ENCODE measurements at places on chromosomes 5 and 9.

GRCh38 chr5:93224624-93225023, 356.4 kb downstream of the NR2F1-AS1 start:
- DNase-seq, result no peak

DNA sequence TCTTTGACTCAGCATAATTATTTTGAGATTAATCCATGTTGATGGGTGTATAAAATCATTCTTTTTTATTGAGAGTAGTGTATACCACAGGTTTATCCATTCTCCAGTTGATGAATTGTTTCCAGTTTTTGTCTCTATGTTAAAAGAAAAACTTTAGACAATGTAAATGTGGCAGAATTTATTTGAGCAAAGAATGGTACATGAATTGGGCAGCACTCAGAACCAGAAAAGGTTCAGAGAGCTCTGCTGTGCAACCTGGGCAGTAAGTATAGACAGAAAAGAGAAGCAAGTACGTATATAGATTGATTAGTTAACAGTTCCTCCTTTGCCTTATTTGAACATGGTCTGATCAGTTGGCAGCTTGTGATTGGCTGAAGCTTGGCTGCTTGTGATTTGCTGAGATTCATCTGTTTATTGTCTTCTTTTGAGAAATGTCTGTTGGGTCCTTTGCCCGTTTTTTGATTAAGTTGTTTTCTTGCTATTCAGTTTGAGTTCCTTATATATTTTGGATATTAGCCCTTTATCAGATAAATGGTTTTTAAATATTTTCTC, 41.4 kb downstream of the CDC42SE2 start:
- no peak for DNase-seq

GRCh38 chr9:26662476-26662875, 230.1 kb downstream of the CAAP1 start:
- DNase-seq, result no peak

DNA sequence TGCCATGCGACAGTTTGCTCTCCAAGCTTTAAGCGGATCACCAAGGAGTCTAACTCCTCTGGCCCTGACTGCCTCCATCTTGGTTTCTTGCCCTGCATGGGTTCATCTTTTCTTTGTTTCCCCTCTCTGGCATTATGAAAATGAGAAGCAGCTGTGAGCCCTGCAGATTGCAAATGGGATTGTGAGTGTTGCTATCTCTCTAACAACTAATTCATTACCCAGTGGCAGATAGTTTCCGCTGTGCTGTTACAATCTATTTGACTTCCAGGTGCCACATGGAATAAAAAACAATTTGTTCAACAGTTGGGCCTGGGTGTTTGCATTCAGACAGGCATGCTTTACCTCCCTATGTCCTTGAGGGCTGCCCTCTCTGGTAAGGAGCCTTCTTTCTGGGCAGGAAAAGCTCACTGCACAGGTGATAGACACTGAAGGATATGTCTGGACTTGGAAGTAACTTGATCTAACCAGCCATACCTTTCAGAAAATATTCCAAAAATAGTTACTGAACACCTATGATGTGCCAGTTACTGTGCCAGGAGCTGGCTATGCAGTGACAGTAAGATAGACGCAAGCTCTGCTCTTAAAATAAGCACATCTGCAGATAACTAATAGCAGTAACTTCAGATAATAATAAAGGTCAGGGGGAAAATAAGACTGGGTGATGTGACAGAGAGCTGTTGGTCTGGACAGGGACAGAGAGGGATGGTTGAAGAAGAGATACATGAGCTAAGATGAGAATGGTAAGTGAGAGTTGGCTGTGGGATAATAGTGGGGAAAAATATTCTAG, 40.1 kb downstream of the GRIA1 start:
- no peak for DNase-seq

- no peak for DNase-seq
These were observed 4.2 kb downstream of the MTAP start for GRCh38 chr9:21806644-21807043.

DNA sequence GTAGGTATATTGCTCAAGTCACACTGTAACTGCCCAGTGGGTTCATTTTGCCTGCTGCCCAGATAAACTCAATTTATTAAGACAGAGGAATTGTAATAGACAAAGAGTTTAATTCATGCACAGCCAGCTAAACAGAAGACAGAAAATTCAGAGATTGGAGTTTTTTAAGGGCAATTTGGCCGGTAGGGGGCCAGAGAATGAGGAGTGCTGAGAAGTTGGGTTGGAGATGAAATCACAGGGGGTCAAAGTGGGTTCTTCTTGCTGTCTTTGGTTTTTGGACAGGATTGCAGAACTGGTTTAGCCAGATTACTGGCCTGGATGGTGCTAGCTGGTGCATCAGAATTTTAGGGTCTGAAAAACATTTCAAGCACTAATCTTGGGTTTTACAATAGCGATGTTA, 20.7 kb upstream of the IL33 start:
- DNase-seq, result no peak

GRCh38 chr5:189486-189885, 1.8 kb upstream of the LRRC14B start:
- DNase-seq, result no peak

All from SW 1271 (cell line).